ENCODE measurements at places on chromosomes 7 and 10. TPM values are rescaled to one million over a fixed set of nuclear protein-coding genes. Genes with fewer than 3 reads are reported as not detected.

The ACTL6B gene
- total RNA-seq, result not detected

The WASHC2C gene
- 21.1 TPM for total RNA-seq

- H3K27ac ChIP-seq, result no peak overlapping the region
- peaks cover 3% of the 10 kb centered on the region for H3K27me3 ChIP-seq
- H3K4me3 ChIP-seq, result peak overlapping the region; percentile 81
- no peak for DNase-seq
- peaks cover 34% of the 10 kb centered on the region for H3K4me1 ChIP-seq
Observed at GRCh38 chr7:138979988-138980562, 1.1 kb downstream of the KIAA1549 start.

The GIMAP8 gene
- 4.9 TPM for total RNA-seq

DNA sequence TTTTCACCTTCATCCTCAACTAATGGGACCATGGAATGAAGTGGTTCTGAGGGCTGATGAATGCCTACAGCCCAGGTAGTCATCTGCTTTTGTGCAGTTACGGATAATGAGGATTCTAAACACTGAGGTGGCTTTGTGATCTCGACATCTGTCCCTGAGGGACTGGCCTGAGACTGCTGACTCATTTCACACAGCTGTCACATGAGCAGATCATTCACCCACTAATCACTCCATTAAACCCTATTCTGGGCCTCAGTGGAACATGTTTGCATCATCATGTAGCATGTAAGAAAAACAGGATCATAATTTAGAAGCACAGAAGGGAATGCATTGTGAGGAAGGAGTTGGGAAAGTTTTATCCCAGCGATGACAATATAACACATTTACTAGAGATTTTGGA lies 79.4 kb upstream of the FEZF1 start:
- no peak overlapping the region for H3K27ac ChIP-seq
- no peak for DNase-seq
- H3K4me1 ChIP-seq, result no peaks in the 10 kb centered on the region
- no peaks in the 10 kb centered on the region for H3K27me3 ChIP-seq

GRCh38 chr10:89591796-89592271 lies 53.2 kb downstream of the PANK1 start:
- no peak overlapping the region for H3K4me3 ChIP-seq
- no peak overlapping the region for H3K27ac ChIP-seq
- no peaks in the 10 kb centered on the region for H3K27me3 ChIP-seq
- DNase-seq, result no peak

The MEIG1 gene
- total RNA-seq, result 0.27 TPM

- H3K36me3 ChIP-seq, result no peaks in the 10 kb centered on the region
- no peak for DNase-seq
- H3K27ac ChIP-seq, result no peak overlapping the region
- H3K4me1 ChIP-seq, result no peaks in the 10 kb centered on the region
- no peaks in the 10 kb centered on the region for H3K27me3 ChIP-seq
Observed at GRCh38 chr10:51770709-51771108, 71.3 kb upstream of the CSTF2T start.

DNA sequence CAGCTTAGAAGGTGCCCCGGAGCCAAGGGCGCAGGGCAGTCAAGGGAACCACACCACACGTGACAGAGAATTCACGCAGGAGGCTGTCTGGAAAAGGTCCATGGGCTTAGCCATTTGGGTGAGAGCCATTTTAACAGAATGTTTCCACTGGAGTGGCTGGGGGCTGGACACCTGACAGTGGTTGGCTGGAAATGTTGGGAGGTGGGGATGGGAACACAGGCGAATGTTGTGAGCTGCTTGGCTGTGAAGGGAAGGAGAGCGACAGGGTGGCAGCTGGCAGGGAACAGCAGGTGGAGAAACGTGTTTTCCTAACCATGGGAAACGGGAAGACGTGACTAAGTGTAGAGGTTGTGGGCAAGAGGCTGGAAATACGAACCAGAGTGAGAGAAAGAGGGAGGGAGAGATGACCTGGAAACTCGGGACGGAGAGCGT lies 100.5 kb upstream of the ZNF32 start:
- H3K4me3 ChIP-seq, result no peak overlapping the region
- peaks cover 27% of the 10 kb centered on the region for H3K4me1 ChIP-seq
- peak overlapping the region; percentile 84 for H3K27ac ChIP-seq
- no peaks in the 10 kb centered on the region for H3K36me3 ChIP-seq
- H3K27me3 ChIP-seq, result peaks cover 2% of the 10 kb centered on the region
- peak; percentile 76 for DNase-seq

The SFTPD gene
- total RNA-seq, result 1.1 TPM

The TPST1 gene
- 39.6 TPM for total RNA-seq

- H3K36me3 ChIP-seq, result no peaks in the 10 kb centered on the region
- H3K4me3 ChIP-seq, result no peak overlapping the region
- H3K27me3 ChIP-seq, result no peaks in the 10 kb centered on the region
- H3K4me1 ChIP-seq, result no peaks in the 10 kb centered on the region
Observed at GRCh38 chr10:15856328-15857015, 3.8 kb downstream of the MINDY3 start.

DNA sequence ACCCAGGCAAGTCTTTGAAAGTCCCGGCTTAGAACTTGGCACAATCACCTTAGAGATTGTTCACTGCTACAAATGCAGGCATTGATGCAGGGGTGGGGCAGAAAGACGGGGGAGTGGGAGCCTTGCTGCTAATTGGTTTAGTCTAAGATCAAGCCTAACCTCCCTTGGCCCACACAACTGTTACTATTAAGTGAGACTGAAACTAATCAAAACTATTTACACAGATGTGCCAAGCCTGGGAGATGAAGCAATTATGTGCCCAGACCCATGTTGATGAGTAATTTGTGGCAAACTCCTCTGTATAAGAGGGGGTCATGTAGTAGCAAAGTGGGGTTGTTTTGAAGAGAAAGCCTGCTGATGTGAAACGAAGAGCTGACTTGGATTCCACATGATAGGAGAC lies 178.2 kb upstream of the ITGB1 start:
- no peak overlapping the region for H3K27ac ChIP-seq
- peak; percentile 64 for DNase-seq
- peaks cover 11% of the 10 kb centered on the region for H3K4me1 ChIP-seq
- H3K4me3 ChIP-seq, result no peak overlapping the region
- H3K27me3 ChIP-seq, result peaks cover 2% of the 10 kb centered on the region

DNA sequence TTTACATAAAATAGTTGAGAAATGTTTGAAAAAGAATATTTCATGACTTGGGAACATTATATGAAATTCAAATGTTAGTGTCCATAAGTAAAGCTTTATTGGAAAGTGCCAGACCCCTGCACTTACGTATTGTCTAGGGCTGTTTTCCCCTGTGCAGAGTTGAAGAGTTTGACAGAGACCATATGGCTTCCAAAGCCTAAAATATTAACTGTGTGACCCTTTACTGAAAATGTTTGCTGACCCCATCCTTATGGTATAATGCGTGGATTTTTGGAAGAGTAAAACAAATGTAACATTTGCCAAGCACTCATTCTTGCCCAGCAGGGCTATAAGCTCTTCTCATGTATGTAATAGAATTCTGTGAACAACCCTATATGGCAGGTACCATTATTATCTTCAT lies 40.1 kb upstream of the RAB18 start:
- H3K4me3 ChIP-seq, result no peak overlapping the region
- no peaks in the 10 kb centered on the region for H3K4me1 ChIP-seq
- H3K27ac ChIP-seq, result no peak overlapping the region
- no peak for DNase-seq
- no peaks in the 10 kb centered on the region for H3K36me3 ChIP-seq

The GBX1 gene
- total RNA-seq, result 0.44 TPM

Measured in muscle of leg (tissue), 16 donors.